ENCODE measurements at places on chromosomes 2 and 18.

GRCh38 chr2:231187736-231188505 lies 10.5 kb upstream of the ARMC9 start:
- peak; percentile 66 for DNase-seq

- DNase-seq: no peak
Measured at GRCh38 chr2:95024371-95024770, 1.1 kb upstream of the MAL start.

DNA sequence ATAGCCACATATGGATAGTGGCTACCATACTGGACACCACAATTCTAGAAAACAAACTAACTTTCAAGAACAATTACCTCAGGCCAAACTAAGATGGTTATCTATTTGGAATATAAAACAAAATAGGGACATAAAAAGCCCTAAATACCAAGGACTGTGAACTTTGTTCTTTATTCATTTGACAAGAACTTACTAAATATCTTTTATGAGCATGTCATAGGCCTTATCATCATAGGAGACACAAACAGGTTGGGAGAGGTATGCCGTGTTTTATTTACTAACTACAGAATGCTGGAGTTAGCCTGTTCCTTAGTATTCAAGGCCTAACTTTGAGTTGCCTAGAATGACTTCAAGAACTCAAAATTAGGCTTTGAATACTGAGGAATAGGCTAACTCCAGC lies 32.1 kb downstream of the CCDC93 start:
- DNase-seq: no peak

DNA sequence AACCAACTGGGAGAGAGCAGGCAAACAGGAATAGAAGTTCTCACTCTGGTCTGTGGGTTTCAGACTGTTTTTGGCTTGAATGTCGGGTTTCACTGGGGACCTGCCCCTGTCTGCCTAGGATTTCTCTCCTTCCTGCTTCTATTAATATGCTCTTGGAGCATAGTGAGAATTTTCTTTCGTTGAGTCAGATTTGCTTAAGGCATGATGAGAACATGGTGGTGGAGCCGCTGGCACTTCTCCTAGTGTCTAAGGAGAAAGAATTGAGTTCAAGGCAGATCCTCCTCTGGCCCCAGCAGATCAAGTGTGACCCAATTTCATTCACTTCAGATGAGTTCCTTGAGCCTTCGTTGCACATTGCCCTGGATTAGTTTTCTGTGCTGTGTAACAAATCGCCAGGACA lies 103.9 kb upstream of the HS6ST1 start:
- DNase-seq: no peak

DNA sequence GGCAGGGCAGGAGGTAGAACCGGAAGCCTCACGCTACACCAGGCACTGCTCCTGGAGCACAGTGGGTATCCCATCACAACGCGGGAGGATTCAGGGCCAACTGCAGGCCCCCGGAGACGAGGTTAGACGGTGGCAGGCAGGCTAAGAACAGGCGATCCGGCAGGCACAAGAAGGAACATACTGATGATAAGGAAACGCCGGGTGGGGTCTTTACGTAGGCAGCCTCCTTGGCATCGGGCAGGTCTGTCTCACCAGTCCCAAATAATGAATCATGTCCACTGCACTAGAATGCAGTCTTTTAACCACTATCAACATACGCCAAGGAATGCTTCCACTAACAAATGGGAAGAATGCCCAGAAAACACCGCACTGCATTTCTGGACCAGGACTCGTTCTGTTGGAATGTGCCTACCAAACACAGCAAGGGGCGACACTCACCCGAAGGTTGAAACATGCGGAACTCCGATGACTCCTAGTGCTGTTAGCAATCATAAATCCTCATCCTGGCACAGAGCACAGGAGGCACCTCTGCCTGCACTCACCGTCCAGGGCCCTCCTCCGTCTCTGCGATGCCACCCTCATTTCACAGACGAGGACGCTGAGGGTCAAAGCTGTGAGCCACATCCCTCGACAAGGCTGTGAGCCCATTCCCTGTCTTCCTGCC lies 35.2 kb downstream of the ZNF516 start:
- no peak for DNase-seq

DNA sequence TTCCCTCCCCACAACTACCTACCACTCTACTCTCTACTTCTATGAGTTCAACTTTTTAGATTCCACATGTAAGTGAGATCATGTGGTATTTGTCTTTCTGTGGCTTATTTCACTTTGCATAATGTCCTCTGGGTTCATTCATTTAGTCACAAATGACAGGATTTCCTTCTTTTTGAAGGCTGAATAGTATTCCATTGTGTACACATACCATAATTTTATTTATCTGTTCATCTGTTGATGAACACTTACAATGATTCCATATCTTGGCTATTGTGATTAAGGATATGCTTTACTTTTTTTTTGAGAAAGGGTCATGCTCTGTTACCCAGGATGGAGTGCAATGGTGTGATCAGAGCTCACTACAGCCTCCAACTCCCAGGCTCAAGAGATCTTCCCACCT lies 73.6 kb downstream of the ICA1L start:
- no peak for DNase-seq
